ENCODE measurements at places on chromosomes 3 and 15.

DNA sequence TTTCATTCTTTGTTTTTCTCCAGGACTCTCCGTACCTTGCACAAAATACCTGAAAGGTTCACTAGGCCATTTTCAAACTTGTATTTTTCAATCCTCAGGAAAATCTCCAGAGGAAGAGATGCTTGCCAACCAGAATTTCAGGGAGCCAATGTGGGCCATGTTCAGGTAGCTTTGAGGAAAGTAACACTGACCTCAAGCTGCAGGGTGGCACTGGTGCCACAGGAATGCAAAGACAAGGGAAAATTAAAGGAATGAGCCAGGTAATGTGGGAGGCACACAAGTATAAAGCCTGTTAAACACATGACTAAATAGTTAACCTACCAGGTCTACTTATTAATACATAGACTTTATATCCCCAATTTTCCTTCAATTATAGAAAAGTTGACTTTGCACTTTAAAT, 51.9 kb upstream of the GAP43 start:
- no peak for DNase-seq

DNA sequence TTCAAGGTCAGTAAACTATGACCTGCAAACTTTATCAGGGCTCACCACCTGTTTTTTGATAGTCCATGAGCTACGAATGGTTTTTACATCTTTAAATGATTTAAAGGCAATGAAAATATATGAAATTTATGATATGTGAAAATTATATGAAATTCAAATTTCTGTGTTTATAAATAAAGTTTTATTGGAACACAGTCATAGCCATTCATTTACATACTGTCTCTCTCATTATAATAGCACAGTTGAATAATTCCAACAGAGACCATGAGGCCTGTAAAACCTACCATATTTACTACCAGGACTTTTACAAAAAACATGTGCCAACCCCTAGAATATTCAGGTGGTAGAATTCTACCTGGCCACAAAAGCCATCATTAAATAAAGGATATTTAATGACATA, 64.0 kb upstream of the XXYLT1 start:
- no peak for DNase-seq

DNA sequence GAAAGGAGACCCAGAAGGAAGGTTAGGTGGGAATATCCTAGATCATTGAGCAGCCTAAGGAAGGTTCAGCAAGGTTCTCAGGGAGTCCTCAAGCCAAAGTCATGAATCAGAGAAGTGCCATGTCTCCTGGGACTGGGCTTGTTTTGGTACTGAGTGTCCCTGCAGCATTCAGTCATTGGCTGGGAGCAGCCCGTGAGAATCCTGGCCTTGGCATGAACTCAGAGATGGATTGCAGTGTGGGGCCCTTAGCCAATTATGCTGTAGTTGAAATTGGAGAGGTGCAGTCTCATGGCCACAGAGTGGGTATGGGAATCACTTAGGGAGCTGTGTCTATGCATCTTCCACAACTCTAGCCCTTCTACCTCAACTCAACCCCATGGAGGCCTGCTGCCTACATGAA, 17.0 kb upstream of the PPM1L start:
- no peak for DNase-seq

- no peak for DNase-seq
Observed at GRCh38 chr3:85255949-85256348, 297.2 kb downstream of the CADM2 start.

DNA sequence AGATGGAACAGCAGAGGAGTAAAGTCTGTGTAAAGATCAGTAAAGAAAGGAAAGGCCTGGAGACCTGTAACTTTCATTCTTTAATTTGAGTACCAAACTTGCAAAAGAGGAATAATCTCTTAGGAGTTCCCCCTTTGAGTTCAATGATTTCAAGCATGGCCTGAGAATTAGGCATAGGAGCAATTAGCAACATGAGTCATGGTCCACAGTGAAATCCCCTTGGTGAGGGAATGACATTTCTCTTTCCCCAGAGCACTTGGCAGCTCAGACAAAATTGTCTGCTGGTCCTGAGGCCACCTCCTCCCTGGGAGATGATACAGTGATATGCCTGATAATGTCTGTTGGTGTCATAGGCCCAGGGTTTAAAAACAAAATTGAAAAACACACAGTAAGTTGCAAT, 81.4 kb upstream of the CRBN start:
- no peak for DNase-seq

GRCh38 chr3:4982773-4983738, 3.8 kb downstream of the BHLHE40 start:
- no peak for DNase-seq

- no peak for DNase-seq
Observed at GRCh38 chr15:70931821-70932220, 39.2 kb downstream of the LRRC49 start.

DNA sequence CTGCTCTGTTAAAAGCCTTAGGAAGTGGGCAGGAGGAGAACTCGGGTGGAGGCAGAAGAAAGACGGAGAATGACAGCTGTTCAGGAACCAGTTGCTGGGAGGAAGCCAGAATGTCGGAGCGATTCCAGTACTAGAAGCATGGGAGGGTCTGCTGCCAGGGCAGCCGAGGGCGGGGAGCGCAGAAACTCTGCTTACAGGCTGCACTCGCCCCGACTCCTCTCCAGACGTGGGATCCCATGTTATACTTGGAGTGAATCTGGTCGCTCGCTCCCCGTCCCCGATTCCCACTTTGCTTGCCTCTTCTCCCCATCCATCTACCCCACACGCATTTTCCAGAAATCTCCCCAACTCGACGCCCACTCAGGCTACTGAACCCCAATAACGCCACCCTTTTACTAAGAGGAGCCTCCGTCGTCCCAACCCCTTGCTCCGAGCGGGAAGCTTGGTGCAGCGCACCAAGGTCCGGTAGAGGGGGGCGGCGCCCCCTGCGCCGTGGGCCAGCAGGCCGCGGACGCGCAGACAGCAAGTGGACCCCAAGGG, 665 bp downstream of the GATM start:
- DNase-seq = no peak

DNA sequence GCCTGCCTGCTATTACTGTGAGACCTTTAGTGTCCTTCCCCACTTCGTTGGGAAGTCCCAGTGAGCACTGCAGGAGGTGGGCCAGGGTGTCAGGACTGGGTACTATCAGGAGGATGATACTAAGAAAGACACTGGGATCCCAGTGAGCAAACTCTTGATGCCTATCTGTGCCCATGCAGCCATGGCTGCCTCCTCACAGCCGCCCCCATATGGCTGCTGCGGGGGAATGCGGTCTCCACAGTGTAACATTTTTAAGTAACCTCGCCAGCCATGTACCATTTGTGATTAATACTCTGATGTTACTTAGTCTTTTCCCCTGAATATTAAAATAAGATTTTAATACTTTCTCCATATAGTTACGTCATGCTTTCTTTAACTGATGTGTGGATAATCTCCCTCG, 312.2 kb downstream of the RYR3 start:
- no peak for DNase-seq

- peak; percentile 7 for DNase-seq
Observed at GRCh38 chr3:56291244-56291680, 177.0 kb downstream of the ERC2 start.
